T-helper 2 cell (primary cell): ENCODE measurements at places on chromosomes 2 and 18.

- DNase-seq, result no peak
Measured at GRCh38 chr18:28963481-28963880, 786.6 kb upstream of the CDH2 start.

DNA sequence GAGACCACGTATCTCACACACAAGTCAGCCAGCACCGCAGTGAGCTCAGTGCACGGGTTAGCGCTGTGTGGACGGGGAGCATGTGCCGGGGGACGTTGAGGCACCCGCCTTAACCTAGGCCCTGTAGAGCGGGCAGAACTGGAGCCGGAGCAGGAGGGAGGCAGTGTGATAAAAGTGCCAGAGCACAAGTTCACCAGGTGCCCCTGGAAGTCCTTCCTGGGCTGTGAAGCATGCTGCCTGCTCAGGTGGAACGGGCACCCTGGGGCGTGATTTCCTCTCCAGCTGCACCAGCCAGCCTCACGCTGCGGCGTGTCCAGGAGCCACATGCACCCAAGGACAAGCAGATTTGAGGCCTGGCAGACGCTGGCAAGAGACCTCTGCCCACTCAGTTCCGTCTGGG lies 50.3 kb downstream of the ITGB1BP1 start:
- no peak for DNase-seq

DNA sequence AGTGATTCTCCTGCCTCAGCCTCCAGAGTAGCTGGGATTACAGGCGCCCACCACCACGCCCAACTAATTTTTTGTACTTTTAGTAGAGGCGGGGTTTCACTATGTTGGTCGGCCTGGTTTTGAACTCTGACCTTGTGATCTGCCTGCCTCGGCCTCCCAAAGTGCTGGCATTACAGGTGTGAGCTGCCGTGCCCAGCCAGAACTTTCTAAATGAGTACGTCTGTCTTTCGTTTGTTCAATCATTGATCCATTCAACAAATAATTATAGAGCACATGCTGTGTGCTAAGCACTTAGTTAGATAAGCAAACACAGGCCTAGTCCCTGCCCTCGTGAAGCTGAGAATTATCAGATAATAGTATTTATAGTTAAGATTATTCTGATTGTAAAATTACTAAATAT lies 56.5 kb downstream of the TTC39C start:
- no peak for DNase-seq

GRCh38 chr2:178920916-178921513 lies 113.8 kb upstream of the TTN start:
- DNase-seq, result no peak

DNA sequence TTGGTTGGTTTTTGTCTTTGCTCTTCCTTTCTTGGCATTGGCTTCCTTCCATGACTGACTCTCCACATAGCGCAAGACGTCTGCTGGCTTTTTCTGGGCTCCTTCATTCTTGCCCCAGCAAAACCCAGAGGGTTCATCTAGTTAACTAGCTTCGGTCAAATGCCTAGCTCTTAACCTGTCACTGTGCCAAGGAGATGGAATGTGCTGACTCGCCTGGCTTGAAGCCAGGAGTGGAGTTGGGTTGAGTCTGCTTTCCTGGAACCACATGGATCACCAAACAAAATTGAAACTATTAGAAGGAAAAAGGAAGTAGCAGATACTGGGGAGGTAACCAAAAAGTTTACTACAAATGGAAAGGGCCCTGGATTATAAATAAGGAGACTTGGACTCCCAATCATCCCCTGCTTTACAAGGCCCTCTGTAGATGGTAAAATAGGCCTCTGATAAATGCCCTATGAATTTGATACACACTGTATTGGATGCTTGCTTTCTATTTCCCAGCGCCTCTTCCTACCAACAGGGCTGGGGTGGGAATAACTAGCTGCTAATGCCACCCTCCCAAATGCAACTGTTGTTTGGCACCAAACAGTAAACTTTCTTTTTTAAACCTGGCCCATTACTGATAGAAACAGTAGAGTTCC lies 11.3 kb downstream of the MALT1 start:
- no peak for DNase-seq

DNA sequence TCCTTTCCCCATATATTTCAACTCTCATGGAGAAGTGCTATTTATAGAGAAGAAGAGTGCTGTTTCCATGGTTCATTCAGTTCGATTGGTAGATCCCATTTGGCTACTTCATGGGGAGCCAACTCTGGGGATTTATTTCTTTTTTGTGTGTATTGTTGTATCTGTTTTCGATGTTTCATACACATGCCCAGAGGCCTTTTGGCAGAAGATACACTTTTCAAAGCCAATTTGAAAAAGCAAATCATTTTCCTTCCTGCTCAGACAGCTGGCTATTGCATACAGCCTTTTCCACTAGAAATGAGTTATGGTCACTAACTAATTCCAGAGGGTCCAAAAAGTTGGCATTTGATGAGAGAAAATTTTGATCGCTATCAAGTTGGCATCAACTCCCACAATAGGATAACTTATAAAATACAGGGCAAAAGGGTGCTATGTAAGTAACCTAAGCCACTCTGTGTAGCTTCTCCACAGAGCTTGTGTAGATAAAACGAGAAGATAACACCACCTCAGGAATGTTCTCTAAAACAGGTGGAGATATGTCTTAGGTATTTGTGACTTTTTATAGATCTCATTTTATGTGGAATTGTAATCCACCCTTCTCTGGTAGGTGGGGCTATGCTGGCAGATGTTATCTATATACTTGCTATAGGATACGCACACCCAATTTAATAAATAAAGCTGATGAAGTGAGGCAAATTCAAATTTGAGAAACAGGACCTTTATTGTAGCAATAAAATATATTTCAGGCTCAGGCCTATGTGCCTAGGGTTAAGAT lies 798.5 kb downstream of the SATB2 start:
- no peak for DNase-seq

GRCh38 chr18:49447810-49448745 lies 12.4 kb downstream of the DYM start:
- DNase-seq, result no peak

DNA sequence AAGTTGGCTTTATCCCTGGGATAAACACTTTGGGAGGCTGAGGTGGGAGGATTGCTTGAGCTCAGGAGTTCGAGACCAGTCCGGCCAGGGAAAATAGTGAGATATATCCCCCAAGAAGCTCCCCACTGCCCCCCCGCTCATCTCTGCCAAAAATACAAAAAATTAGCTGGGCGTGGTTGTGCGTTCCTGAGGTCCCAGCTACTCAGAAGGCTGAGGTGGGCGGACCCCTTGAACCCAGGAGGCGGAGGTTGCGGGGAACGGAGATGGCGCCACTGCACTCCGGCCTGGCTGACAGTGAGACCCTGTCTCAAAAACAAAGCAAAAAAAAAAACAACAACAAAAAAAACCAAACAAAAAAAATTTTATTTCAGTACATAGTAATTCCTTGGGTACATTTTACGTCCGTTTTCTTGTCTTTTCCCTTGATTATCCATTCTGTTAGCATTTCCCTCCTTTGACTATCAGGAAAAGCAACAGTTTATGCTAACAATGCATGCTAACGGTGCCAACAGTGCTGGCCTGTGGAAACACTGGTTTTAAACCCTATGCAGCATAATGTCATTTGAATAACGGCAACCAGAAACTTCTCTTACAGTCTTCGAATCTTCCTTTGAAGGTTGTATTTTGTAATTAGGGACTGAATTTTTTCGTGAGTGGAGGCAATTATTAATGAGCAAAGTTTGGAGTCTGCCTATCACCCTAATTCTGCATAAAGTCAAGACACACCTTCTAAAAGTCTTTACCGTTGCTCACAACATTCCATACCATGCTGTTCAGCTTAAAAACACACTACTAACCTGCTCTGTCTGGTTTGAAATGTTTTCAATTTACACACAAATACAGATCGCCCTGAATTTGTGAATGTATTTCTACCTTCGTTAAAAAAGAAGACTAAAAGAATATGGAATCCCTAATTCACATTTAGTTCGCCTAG lies 721 bp upstream of the MIB1 start:
- no peak for DNase-seq

DNA sequence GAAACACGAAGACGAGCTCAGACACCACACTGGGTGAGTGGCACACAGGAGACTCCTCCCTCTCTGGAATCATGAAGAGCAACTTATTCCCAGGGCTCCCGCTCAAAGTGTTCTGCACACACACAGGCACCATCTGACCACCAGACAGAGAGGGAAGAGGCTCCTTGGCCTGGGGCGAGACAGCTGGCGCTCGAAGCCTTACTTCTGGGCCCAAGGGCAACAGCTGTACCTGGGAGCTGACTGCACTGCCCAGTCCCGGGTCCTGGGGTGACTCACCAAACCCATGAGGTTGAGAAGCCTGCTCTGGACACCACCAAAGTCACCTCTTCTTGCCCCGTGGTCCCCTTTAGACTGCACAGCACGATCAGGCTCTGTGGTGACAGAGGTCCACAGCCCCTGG lies 42.4 kb downstream of the ADCY3 start:
- DNase-seq, result no peak

DNA sequence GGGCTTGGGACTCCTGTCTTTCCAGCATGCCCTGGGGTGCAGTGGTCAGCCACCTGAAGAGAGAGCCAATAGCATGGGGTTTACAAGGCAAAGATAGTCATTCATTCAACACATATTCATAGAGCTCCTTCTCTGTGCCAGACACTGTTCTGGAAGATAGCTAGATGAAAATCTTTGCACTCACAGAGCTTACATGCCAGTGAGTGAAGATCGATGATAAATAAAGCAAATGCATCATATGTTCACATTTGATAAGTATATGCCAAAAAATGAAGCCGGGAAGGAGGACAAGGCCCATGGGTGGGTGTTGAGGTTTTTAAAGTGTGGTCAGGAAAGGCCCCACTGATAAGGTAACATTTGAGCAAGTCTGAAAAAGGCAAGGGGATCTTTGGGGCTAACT lies 130.8 kb upstream of the CDCA7 start:
- DNase-seq, result no peak

DNA sequence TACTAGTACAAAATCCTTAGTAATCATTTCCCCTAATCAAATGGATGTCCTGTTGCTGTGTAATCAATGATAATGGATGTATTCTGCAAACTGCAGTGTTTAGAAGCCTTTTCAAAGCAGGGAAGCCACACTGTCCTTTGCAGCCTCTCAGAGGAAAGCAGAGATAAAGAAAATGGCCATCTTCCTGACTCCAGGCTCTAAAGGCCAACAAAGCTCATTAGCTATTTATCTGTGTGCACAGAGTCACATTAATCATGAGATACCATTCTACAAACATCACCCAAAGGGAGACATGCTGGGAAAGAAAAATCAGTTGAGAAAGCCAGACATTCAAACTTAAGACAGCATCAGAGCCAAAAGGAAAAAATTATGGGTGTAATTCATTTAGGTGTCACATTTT lies 165.0 kb downstream of the RAD51AP2 start:
- no peak for DNase-seq

GRCh38 chr2:106904242-106904641 lies 18.3 kb upstream of the ST6GAL2 start:
- no peak for DNase-seq
